ENCODE measurements at places on chromosomes 3 and 15. TPM values are rescaled to one million over a fixed set of nuclear protein-coding genes. Genes with fewer than 3 reads are reported as not detected.

Gene RARRES1
- total RNA-seq, result 2.5 TPM

Gene MB21D2
- 4.9 TPM for total RNA-seq

Gene CDC25A
- 63.0 TPM for total RNA-seq

Gene RSL24D1
- 78.6 TPM for total RNA-seq

Gene APBA2
- 79.9 TPM for total RNA-seq

Gene PARP16
- 15.5 TPM for total RNA-seq

Gene ELL3
- total RNA-seq, result 2.7 TPM

Gene IGF2BP2
- 141 TPM for total RNA-seq

DNA sequence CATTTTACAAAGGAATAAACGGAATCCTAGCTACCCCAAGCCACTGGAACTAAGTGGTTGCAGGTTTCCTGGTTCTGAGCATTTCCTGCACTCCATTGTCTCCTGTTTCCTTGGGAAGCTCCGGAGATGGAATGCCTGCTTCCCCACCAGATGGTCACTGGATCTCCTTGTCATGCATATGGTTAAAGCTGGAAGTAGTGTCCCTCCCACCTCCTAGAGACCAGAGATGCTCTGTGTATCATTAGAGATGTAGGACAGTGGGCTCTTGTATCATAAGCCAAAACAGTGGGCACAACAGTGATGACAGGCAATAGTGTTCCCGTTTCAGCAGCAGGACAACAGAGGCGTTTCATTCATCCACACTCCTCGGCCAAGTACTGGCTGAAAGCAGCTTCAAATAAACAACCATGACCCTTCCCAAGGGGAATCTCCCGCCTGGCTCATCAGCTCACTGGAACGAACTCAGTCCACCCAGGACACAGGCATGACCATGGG lies 136.2 kb upstream of the EIF1B start:
- DNase-seq, result no peak

DNA sequence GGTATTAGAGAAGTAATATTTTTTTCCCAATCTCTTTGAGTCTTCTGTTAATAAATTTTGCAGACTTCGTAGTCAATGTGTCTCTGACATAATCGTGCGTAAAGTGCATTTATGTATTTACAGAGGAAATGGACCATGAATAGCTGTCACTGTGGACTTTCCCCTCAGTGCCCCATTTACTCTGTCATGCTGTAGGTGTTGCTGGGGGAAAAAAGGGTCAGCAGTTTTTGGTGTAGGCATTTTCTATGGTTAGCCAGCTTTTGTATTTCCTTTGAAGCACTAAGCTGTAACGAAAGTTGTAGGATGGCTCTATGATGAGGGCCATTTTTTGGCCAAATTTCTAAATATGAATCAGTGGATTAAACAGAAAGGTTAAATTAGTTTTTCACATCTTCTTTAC lies 598.4 kb downstream of the FGF12 start:
- no peak for DNase-seq

GRCh38 chr3:193970773-193971206 lies 165.2 kb upstream of the HES1 start:
- DNase-seq, result no peak

GRCh38 chr15:101054116-101054515 lies 135.0 kb downstream of the LRRK1 start:
- no peak for DNase-seq

GRCh38 chr3:160374472-160374871 lies 24.6 kb downstream of the IFT80 start:
- no peak for DNase-seq

DNA sequence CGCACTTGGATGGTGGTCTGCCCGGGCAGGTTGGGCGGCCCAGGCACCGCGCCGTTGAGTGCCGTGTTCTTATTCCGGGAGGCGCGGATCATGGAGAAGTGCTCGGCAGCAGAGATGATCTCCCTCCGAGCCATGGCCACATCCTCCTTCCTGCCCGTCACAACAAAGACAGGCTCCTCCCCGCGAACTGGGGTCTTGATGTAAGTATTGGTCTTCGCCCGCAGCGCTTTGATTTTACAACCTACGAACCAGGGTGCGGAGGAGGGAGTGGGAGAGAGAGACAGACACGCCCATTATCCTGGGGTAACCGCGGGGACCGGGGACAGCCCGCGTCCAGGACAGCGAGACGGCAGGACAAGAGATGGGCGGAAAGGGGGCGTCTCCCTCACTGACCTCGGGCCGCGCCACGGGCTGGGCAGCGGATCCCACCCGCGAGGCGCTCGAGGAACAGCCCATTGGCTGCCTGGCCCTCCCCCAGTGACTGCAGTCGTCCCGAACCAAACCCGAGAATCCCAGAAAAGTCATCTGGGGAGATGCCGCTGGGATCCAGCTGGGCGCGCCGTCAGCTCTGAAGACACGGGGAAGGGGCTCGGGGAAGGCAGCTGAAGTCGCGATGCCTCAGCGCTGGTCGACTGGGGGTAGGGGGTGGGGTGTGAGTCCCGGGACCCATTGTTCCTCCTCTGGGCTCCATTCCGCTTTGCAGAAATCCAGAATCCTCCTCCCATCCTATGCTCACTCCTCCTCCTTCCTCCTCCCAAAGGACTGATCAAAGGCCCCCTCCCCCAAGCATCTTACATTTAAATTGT lies 1.2 kb downstream of the MEX3B start:
- DNase-seq, result peak; percentile 57

GRCh38 chr3:122364490-122364889 lies 18.5 kb downstream of the MIX23 start:
- no peak for DNase-seq

GRCh38 chr3:79490165-79491028 lies 277.4 kb downstream of the ROBO1 start:
- no peak for DNase-seq

DNA sequence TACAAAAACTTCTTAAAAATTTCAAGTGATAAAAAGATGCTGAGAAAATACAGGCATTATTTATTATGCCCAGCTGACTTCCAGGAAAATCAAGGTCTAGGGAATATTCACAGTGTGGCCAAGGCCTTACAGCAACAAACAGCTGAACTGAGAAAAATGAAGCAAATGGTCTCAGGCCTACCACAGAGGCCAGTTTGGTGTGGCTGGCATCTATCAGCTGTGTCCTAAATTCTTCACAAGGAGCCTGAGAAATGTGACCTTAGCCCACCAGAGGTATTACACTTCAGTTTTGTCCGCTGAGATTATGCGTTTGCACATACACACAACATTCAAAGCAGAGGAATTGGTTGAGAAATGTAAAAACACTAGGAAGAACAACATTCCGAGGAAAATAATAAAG lies 77.4 kb downstream of the ANP32A start:
- DNase-seq, result no peak

GRCh38 chr15:46170326-46170725 lies 535.5 kb downstream of the SQOR start:
- no peak for DNase-seq

DNA sequence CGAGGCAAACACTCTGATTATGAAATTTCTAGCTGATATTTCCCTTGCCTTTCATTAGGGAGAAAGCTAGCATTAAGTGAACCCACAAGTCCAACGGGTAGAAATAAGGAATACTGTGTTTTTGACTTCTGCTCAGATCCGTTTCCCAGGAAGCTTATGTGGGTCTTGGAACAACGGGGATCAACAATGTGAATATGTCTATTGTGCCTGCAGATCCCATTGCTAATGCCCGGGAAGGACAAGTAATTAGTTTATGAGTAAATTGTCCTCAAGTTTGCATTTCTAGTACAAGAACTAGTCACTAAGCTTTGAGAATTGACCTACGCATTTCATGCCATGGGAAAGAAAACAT lies 236.4 kb downstream of the UACA start:
- no peak for DNase-seq

GRCh38 chr15:55282284-55282833 lies 7.3 kb downstream of the RAB27A start:
- no peak for DNase-seq

GRCh38 chr15:101126618-101127505 lies 125.0 kb downstream of the CHSY1 start:
- no peak for DNase-seq

- no peak for DNase-seq
Measured at GRCh38 chr15:90872486-90873184, 4.2 kb downstream of the FURIN start.

DNA sequence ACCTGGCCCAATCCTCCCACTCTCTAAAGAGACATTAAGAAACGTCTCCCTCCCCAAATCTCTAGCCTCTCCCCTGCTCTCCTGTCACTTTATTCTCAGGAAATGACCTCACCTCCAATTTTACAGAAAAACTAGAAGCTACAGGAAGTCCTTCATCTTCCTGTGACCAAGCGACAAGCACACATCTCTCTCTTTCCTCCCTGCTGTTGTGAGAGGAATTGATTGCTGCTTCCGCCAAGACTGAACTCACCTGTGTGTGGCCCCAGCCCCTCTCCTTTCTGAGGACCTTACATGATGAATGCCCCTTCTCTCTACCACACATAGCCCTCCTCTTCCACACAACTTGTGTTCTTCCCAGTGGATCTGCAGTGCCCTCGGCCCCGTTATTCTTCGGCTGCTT lies 18.2 kb downstream of the DNAJB8 start:
- no peak for DNase-seq

DNA sequence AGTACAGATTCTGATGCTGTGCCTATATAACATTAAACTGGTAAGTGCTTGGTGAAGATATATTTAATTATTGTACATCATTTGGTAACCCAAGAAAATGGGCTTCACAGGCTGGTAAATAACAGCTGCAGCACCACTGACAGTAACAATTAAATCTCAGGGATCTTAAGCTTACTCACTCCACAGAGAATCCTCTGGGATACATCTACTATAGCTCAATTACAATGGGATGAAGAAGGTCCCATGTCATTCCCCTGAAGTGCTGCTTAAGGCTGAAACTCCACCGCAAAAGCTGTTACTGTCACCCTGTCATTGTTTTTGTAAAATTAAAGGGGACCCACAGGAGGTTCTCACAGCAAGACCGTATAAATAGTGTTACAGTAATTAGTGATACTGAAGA lies 153.0 kb downstream of the IMPG2 start:
- no peak for DNase-seq

DNA sequence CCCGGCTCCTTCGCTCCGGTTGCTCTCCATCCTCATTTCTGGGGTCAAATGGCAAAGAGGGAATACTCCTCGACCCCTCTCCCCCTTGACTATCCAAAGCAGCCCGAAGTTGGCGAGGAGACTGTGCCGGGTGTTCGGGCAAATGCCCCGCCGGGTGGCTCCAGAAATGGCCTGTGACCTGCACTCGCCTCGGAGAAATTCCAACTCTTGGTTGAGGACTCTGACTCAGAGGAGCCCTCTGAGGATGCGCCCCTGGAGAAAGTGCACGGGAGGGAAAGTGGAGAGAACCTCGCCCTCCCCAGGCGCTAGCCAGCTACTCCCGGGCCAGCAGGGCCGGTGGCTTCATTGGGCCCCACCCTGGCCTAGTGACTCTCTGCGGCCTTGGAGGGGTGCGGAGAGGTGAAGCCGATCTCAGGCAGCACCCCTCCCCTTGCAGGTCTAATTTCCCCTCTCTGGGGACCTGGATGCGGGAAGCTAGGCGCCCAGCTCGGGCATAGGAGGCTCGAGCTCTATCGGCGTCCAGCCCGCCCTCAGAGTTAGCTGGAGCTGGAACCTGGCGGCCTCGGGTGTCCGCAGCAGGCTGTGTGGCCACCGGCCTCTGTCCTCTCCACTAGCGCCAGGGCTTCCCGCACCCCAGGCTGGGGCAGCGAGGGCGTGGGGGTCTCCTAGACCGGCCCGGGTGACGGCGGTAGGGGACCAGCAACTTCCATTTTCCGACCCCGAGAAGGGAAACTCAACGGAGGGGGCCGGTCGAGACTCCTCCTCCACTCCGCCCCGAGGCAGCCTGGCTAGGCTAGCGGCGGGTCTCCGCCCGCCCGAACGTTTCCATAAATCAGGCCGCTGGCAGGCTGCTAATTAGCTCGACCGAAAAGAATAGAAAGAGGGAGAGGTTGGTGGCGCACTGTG lies 29.4 kb downstream of the NR2F2 start:
- DNase-seq, result no peak

GRCh38 chr3:45037720-45038455 lies 11.8 kb downstream of the CLEC3B start:
- peak; percentile 96 for DNase-seq
